ENCODE measurements at places on chromosomes 16 and 17.
A peak's percentile ranks its signal among the peaks of the same experiment; 100 is the strongest.

GRCh38 chr17:21183468-21183867 is 30.5 kb downstream of the TMEM11 start:
- DNase-seq: no peak

- no peak for DNase-seq
Measured at GRCh38 chr16:85431431-85432124, 181.5 kb upstream of the GSE1 start.

GRCh38 chr17:67390006-67390645 is 13.0 kb downstream of the PITPNC1 start:
- no peak for DNase-seq

- DNase-seq: no peak
Measured at GRCh38 chr17:13508896-13509295, 92.8 kb downstream of the HS3ST3A1 start.

DNA sequence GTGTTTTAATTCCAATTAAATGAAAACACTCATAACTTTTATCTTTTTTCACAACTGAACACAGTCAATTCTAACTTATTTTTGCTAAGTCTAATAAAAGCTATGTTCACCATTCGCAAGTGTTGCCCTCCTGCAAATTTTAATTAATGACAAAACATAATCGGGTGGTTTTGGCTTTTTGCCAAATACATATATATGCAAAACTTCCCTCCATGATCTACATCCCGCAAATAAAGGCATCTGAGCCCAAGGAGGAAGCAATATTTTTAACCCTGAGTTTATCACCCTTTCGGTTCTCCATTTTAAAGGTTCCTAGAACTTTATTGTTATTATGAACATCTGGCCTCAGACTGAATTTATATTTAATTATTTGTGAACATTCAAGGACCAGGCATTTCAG is 507.9 kb downstream of the CDH13 start:
- DNase-seq: no peak

GRCh38 chr17:48816774-48817590 is at the start of gene TTLL6:
TSS of gene TTLL6 (minus strand) at chr17:48817229. CDS start at chr17:48817072, 157 bp downstream.
- DNase-seq: peak; percentile 99

DNA sequence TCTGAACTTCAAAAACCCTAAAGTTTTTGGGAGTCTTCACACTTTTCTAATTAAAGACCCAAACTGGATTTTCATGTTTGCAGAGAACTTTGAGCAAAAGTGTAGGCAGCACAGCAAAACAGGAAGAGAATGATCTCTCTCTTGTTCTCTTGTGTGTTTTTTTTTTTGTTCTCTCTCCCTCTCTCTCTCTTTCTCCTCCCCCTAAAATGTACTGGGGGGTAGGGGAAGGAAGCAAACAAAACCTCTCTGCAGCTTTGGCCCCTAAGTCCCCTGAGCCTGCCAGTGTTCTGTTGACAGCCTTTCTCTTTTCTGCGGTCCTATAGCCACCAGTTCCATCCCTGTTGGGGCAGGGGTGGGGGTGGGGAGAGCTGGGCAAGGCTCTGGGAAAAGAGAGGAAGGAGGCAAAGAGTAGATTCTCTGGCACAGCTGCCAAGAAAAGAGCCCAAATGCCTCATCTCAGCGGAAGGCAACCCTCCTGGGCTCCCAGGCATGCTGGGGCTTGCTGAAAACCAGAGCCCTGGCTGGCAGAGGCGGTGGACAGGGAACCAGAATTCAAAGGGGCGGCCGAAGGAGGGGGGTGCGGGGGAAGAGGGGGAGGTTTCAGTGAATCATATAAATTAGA is 295.3 kb downstream of the SOX9 start:
- DNase-seq: no peak

- DNase-seq: no peak
Measured at GRCh38 chr16:51313198-51313597, 162.1 kb upstream of the SALL1 start.

GRCh38 chr17:8832711-8833352 is 33.7 kb upstream of the MFSD6L start:
- DNase-seq: no peak

DNA sequence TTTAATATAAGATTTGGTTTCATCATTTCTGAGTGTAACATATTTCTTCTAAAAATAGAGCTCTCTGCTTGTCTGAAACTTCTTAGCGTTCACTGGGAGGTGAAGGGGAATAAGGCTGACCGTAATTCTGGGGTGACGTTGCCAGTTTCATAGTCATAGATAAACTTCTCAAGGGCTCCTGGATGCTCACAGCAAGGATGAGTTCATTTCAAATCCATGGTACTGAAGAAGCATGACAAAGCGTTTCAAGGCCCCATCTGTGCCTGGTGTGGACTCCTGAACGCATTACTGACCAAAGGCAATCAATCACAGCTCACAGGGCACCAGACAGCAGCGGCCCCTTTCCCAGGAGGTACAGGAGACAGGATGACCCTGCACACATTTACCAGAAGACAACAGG is 12.0 kb upstream of the EVPL start:
- DNase-seq: no peak

GRCh38 chr16:86533767-86534351 is 21.2 kb downstream of the MTHFSD start:
- DNase-seq: no peak

GRCh38 chr17:74680213-74680612 is 32.5 kb downstream of the CD300LF start:
- no peak for DNase-seq

DNA sequence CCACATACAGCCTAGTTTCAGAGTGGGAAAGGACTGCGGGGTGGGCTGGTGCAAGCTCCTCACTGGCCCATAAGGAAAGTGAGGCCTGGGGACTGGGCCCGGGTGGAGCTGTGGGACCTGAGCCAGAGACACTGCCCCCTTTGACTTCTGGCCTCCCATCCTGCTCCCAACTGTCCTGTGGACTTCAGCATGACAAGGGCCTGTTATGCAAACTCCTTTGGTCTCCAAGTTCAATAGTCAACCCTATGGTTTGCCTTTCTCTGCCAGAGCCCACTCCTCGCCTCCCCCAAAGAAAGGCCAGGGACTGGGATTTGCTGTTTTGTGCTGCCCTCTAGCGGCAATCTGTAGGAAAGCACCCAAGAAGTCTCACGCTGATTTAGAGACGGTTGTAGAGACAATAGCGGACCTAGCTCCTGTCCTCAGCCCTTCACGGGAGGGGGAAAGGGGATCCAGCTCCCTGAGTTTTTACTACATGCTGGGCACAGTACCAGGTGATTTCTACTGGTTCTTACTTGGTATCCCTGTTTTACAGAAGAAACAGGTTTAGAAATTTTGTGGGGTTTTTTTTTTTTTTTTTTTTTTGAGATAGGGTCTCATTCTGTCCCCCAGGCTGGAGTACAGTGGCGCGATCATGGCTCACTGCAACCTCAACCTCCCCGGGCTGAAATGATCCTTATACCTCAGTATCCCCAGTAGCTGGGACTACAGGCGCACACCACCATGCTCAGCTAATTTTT is 1.2 kb upstream of the TLCD3B start:
- peak; percentile 77 for DNase-seq

DNA sequence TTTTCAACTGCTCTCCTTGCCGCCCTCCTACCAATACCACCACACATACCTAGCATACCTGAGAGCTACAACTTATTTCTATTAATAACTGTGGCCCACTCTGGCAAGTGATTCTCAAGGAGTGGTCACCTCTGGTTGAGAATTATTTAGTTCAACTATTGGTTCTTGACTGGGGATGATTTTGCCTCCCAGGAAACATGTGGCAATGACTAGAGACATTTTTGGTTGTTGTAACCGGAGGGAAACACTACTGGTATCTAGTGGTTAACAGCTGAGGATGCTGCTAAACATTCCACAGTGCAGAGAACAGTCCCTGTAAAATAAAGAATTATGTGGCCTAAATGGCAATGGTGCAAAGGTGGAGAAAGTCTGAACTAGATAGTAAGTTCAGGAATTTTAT is 96.7 kb downstream of the TRIM37 start:
- no peak for DNase-seq

- no peak for DNase-seq
Measured at GRCh38 chr17:16259926-16260325, 42.9 kb downstream of the PIGL start.

- no peak for DNase-seq
Measured at GRCh38 chr17:44854192-44854591, 6.5 kb downstream of the HIGD1B start.

GRCh38 chr16:78184238-78185183 is 85.1 kb downstream of the WWOX start:
- no peak for DNase-seq

DNA sequence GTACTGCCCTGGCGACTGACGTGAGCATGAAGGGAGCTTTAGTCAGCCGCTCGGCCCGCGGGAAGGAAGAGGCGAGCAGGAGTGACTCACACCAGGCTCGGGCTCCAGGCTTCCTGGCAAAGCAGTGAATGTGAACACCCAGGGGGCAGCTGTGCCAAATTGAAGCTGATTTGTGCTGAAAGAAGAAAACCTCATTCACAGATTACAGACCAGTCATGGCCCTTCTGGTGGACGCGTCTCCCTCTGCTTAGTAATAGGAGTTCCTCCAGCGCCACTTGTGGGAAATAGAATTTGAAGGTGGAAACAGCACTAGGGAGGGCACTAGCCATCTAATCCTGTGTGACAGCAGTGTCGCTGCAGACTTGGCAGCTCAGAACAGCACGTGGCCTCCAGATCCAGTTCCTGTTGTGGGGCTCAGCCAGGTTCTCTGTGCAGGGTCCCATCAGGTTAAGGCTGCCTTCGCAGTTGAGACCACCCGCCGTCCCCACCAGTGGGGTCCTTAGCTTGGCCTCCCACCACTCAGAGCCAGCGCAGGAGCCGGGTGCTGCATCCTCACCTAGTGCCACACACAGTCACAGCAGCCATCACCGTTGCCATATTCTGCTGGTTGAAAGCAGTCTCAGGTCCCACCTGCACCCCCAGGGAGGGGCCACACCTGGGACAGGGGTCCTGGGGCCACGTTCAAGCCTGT is 164.5 kb upstream of the CHMP6 start:
- no peak for DNase-seq

GRCh38 chr17:79986411-79987186 is 49.1 kb downstream of the TBC1D16 start:
- DNase-seq: no peak

- DNase-seq: no peak
Measured at GRCh38 chr17:37134050-37134449, 185.3 kb downstream of the AATF start.

DNA sequence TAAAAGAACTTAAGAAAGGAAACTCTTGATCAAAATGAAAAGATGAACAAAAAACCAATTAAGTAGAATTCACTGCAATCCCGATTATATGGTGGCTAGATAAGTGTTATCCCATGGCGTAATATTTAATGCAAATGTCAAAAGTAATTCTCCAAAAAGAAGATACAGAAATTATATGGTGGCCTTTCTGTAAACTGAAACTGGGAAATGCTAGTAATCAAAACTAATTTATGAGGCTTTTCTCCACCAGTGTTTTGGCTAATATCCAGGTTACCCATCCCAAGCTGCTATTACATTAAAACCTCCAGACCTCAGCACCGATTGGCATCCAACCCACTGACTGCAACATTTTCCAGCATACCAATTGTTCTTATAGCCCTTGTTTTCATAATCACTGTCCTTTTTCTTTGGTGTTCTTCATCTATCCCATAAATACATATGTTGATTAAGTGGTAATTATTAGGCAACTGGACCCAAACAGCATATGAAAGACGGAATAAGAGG is 77.2 kb upstream of the TNRC6A start:
- DNase-seq: no peak

- DNase-seq: no peak
Measured at GRCh38 chr17:46081018-46081320, 81.9 kb downstream of the STH start.

GRCh38 chr16:66741169-66741900 is 10.1 kb downstream of the DYNC1LI2 start:
- DNase-seq: no peak

- DNase-seq: no peak
Measured at GRCh38 chr17:46199379-46199778, 6.2 kb upstream of the KANSL1 start.

DNA sequence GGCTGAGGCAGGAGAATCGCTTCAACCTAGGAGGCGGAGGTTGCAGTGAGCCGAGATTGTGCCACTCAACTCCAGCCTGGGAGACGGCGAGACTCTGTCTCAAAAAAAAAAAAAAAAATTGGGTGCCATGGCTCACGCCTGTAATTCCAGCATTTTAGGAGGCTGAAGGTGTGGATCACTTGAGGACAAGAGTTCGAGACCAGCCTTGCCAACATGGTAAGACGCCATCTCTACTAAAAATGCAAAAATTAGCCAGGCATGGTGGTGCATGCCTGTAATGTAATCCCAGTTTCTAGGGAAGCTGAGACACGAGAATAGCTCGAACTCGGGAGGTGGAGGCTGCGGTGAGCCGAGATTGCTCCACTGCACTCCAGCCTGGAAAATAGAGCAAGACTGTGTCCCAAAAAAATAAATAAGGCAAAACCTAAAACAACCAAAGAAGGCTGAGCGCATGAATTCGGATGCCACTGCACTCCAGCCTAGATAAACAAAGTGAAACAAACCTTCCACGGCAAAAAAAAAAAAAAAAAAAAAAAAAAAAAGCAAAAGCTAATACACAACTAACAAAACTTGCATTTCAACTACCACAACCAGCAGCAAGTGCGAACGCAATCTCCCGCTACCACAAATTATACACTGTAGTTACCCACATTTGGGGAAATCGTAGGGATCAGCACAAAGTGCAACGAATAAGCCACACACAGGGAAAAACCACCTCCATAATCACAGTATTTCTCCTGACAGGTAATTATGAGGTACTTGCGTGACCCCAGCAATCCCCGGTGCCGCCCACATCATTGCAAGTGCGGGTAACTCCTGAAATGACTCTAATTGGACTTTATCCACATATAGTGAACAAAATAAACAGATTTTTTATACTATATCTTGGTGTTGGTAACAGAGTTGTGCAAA is 25.6 kb downstream of the TEX14 start:
- DNase-seq: peak; percentile 80

DNA sequence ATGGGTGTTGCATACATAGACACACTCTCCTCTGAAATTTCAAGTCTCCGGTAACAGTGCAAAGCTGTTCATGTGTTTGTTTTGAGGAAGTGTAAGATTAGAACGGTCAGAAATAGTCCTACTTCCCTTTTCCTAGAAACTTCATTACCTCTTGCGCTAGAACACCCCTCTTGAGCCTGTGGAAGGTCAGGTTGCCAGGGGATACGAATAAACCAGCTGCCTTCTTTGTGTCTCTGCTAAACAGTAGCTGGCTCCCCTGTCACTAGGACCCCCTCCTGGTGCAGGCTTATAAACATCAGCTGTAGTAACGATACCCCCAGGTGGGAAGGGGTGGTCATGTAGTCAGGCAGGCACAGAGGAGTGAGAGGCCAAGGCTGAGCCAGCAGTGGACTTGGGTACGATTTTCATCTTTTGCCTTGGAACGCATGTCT is 113.4 kb upstream of the RCVRN start:
- DNase-seq: no peak

DNA sequence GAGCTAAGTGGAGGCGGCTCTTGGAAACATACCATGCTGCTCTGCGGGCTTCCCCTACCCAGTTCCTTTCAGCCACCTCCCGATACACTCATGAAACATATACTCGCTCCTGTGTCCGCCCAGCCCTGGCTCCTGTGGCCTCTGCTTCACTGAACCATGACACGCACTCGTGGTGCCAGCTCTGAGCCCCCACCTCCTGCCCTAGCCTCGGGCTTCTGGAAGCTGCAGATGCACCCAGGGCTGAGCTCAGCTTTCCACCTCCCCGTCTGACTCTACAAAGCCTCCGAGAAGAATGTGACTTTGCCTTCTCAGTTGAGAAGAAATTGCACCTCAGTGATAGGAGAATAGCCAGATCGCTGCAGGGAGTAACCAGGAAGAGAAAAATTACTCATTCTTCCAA is 11.0 kb downstream of the CALB2 start:
- DNase-seq: no peak

- DNase-seq: no peak
Measured at GRCh38 chr17:39757931-39758873, 20.5 kb downstream of the GRB7 start.

Measured in T47D (cell line).